ENCODE measurements at places on chromosomes 13 and 19. TPM values are rescaled to one million over a fixed set of nuclear protein-coding genes. Genes with fewer than 3 reads are reported as not detected.

- no peaks in the 10 kb centered on the region for H3K36me3 ChIP-seq
- peaks cover 9% of the 10 kb centered on the region for H3K4me1 ChIP-seq
- no peak for DNase-seq
- no peaks in the 10 kb centered on the region for H3K27me3 ChIP-seq
- no peak overlapping the region for H3K4me3 ChIP-seq
These were observed 11.7 kb downstream of the SLC27A1 start for GRCh38 chr19:17481986-17482385.

DNA sequence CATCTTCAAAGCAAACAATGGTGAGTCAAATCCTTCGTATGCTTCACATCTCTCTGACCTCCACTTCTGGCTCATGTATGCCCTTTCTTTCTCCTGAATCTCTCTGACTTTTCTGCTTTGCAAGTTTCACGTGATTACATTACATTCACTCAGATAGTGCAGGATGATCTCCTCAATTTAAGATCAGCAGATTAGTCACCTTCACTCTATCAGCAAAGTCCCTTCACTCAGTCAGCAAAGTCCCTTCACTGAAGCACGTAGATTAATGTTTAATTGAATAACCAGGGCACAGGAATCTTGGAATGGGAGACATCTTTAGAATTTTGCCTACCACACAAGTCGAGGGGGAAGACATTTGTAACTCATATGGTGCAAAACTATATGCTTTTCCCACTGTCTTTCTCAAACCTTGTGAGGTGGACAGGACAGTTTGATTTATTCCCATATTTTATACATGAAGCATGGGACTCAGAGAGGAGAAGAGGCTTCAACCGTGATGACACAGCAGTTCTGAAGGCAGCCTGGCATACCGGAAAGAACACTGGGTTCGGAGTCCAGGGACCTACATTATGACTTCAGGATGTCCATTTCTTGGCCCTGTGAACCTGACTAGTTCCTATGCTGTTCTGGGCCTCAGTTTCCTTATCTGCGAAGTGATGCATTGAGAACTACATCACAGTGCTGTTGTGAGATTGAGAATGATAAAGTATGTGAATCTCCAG, 23.3 kb downstream of the SIGLECL1 start:
- no peaks in the 10 kb centered on the region for H3K4me1 ChIP-seq
- no peak overlapping the region for H3K27ac ChIP-seq
- H3K36me3 ChIP-seq: no peaks in the 10 kb centered on the region
- H3K4me3 ChIP-seq: no peak overlapping the region
- DNase-seq: no peak

GRCh38 chr13:61508936-61509335, 93.3 kb upstream of the PCDH20 start:
- DNase-seq: no peak
- no peak overlapping the region for H3K27ac ChIP-seq
- no peaks in the 10 kb centered on the region for H3K27me3 ChIP-seq

- no peaks in the 10 kb centered on the region for H3K36me3 ChIP-seq
- H3K4me3 ChIP-seq: no peak overlapping the region
- no peaks in the 10 kb centered on the region for H3K27me3 ChIP-seq
- no peaks in the 10 kb centered on the region for H3K4me1 ChIP-seq
- no peak for DNase-seq
These were observed 87.5 kb downstream of the ZMYM2 start for GRCh38 chr13:20045950-20046548.

GRCh38 chr13:94673851-94674250, 38.5 kb downstream of the SOX21 start:
- H3K27me3 ChIP-seq: no peaks in the 10 kb centered on the region
- no peaks in the 10 kb centered on the region for H3K36me3 ChIP-seq
- no peak for DNase-seq
- H3K4me1 ChIP-seq: no peaks in the 10 kb centered on the region

GRCh38 chr13:71137101-71137500, 729.9 kb downstream of the DACH1 start:
- H3K4me1 ChIP-seq: no peaks in the 10 kb centered on the region
- no peaks in the 10 kb centered on the region for H3K27me3 ChIP-seq
- H3K27ac ChIP-seq: no peak overlapping the region
- H3K36me3 ChIP-seq: no peaks in the 10 kb centered on the region

GRCh38 chr13:62556978-62557377, 1141.3 kb upstream of the PCDH20 start:
- H3K27ac ChIP-seq: no peak overlapping the region
- no peaks in the 10 kb centered on the region for H3K4me1 ChIP-seq
- DNase-seq: no peak
- no peaks in the 10 kb centered on the region for H3K36me3 ChIP-seq
- H3K4me3 ChIP-seq: no peak overlapping the region
- no peaks in the 10 kb centered on the region for H3K27me3 ChIP-seq

GRCh38 chr13:42706286-42706685, 75.1 kb upstream of the FAM216B start:
- no peaks in the 10 kb centered on the region for H3K36me3 ChIP-seq
- no peak for DNase-seq
- no peak overlapping the region for H3K27ac ChIP-seq
- H3K27me3 ChIP-seq: no peaks in the 10 kb centered on the region
- no peak overlapping the region for H3K4me3 ChIP-seq

GRCh38 chr13:109781384-109782065, 4.9 kb downstream of the IRS2 start:
- no peaks in the 10 kb centered on the region for H3K27me3 ChIP-seq
- peak overlapping the region; percentile 53 for H3K27ac ChIP-seq
- H3K4me3 ChIP-seq: peak overlapping the region; percentile 63
- peaks cover 15% of the 10 kb centered on the region for H3K36me3 ChIP-seq
- DNase-seq: no peak

DNA sequence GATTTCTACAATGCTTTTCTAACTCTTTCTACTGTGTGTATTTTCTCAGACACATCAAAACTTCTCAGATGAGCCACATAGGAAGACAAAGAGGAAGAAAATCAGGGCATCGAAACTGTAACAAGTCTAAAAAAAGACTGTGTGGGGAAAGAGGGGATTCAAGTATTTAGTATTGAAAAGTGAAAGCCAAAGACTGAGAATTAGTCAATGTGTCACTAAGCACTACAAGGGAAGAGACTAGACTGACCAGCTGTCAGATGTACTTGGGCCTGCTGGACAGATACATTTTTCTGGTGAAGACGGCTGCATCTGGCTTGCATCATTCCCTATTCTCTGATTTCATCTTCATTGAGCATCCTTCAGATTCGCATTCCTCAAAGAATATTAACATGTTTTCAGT, 25.4 kb downstream of the COMMD6 start:
- no peaks in the 10 kb centered on the region for H3K36me3 ChIP-seq
- H3K27ac ChIP-seq: no peak overlapping the region
- H3K27me3 ChIP-seq: no peaks in the 10 kb centered on the region
- no peak overlapping the region for H3K4me3 ChIP-seq

DNA sequence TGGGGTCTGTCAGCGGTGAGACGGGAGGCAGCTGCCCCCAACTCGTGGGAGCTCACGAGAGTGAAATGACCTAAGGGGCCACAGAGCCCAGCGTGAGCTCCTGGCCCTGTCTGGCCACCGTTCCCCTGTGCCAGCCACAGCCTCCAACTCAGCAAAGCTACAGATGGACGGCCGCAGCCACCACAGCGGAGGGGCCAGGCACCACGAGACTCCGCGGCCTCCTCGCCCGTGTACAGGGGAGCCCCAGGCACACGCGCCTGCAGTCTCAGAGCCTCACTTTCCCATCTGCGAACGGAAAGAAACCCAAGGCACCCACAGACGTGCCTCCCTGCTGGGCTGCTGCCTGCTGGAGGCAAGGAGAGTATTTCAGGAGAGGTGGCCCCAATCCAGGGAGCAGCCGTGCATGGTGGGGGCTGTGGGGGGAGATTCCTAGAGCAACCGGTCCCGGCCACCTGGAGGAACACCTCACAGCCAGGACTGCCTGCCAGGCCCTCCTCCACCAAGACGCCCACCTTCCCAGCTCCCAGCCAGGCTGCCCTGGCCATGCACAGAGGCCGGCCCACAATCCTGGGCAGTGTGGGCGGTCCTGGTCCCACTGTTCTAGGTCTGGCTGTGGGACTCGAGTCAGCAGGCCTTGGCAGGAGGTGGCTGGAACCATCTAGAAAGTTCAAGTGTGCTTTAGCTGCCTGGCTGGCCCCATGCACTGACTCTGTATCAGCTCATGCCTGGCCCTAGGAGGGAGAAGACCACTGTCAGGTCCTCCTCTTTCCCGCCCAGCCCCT, 1.9 kb downstream of the MKNK2 start:
- H3K4me3 ChIP-seq: peak overlapping the region; percentile 91
- no peak for DNase-seq
- H3K27ac ChIP-seq: peak overlapping the region; percentile 100
- H3K4me1 ChIP-seq: peaks cover 63% of the 10 kb centered on the region
- no peaks in the 10 kb centered on the region for H3K36me3 ChIP-seq
- H3K27me3 ChIP-seq: no peaks in the 10 kb centered on the region

DNA sequence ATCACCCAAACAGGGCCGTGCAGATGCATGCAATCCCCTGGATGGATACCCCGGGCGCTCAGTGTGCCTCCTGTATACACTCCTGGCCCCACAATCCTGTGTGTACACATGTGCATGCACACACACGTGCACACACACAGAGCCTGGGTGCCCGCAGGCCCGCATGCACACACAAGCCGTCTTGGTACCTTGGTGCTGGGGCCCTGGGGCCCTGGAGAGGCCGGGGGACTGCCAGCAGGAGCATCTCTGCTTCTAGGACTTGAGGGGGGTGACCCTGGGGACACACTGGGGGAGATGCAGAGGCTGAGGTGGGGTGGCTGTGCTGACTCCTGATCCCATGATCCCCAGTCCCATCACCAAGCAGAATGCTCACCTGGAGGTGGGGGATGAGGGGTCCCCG, 15.6 kb upstream of the EPOR start:
- no peaks in the 10 kb centered on the region for H3K27me3 ChIP-seq
- no peaks in the 10 kb centered on the region for H3K4me1 ChIP-seq
- H3K36me3 ChIP-seq: no peaks in the 10 kb centered on the region
- no peak overlapping the region for H3K27ac ChIP-seq
- DNase-seq: no peak

DNA sequence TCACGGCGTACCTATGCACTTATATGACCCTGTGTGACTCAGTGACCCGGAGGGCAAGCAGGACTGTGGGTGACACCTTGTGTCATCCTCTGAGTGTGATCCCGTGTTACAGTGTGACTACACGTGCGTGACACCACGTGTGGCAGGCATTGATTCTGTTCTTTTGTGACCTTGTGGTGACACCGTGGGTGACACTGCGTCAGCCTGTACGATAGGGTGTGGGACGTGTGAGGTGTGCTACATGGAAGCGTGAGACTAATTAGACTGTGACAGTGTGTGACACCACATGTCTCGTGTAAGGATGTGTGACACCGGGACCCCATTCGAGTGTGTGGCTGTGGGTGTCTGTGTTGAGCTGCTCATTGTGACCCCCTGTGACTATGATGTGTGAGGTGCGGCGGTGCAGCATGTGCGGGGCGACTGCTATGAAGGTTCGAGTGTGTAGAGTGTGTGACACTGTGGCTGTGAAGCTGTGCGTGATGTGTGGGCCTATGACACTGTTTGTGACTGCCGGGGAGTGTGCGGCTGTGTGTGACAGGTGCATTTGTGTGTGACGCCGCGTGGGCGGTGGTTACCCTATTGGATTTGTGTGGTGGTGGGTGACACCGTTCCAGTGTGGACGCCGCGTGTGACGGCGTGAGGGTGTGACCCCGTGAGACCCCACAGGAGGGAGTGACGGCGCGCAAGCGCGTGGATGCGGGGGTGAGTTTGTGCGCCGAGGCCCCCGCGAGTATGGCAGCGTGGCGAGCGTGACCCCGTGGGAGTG, 399 bp upstream of the SPTBN4 start:
- H3K27me3 ChIP-seq: no peaks in the 10 kb centered on the region
- peak overlapping the region; percentile 97 for H3K27ac ChIP-seq
- peak overlapping the region; percentile 85 for H3K4me3 ChIP-seq
- peaks cover 22% of the 10 kb centered on the region for H3K4me1 ChIP-seq
- H3K36me3 ChIP-seq: no peaks in the 10 kb centered on the region
- DNase-seq: no peak

- H3K4me1 ChIP-seq: peaks cover 10% of the 10 kb centered on the region
- DNase-seq: no peak
- no peak overlapping the region for H3K4me3 ChIP-seq
- H3K27ac ChIP-seq: no peak overlapping the region
These were observed 5.3 kb upstream of the UQCR11 start for GRCh38 chr19:1610579-1610978.

- H3K4me3 ChIP-seq: no peak overlapping the region
- DNase-seq: peak; percentile 16
- no peaks in the 10 kb centered on the region for H3K36me3 ChIP-seq
- H3K27me3 ChIP-seq: no peaks in the 10 kb centered on the region
- peaks cover 10% of the 10 kb centered on the region for H3K4me1 ChIP-seq
These were observed 10.6 kb downstream of the FZR1 start for GRCh38 chr19:3516675-3517207.

- no peaks in the 10 kb centered on the region for H3K27me3 ChIP-seq
- H3K4me1 ChIP-seq: peaks cover 3% of the 10 kb centered on the region
- H3K4me3 ChIP-seq: peak within 1 kb of the TSS; percentile 73
- peak within 1 kb of the TSS; percentile 80 for H3K27ac ChIP-seq
- DNase-seq: peak; percentile 87
- H3K36me3 ChIP-seq: peaks cover 19% of the 10 kb centered on the region
These were observed at the start of gene ZNF221 for GRCh38 chr19:43950834-43951645. ZNF221 (plus strand) TSS chr19:43951228; CDS start chr19:43962727, 11,499 bp downstream.

DNA sequence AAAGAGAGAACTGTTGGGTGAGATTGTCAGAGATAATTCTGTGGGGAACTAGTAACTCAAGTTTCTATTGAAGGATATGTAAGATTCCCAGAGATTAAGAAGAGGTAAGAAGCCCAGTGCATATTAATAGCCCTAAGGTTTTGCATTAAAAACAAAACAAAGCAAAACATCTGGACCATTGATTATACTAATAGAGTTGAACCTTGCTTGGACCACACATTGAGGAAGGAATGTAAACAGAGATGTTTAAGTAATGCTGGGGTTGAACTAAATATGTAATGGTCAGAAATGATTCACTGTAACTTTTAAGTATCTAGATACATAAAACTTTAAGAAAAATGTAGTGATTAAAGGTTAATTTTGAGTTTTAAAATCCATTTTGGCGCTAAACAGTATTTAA, 1770.0 kb downstream of the PCDH9 start:
- H3K27ac ChIP-seq: no peak overlapping the region
- DNase-seq: no peak
- no peaks in the 10 kb centered on the region for H3K4me1 ChIP-seq
- H3K36me3 ChIP-seq: no peaks in the 10 kb centered on the region
- H3K27me3 ChIP-seq: no peaks in the 10 kb centered on the region

DNA sequence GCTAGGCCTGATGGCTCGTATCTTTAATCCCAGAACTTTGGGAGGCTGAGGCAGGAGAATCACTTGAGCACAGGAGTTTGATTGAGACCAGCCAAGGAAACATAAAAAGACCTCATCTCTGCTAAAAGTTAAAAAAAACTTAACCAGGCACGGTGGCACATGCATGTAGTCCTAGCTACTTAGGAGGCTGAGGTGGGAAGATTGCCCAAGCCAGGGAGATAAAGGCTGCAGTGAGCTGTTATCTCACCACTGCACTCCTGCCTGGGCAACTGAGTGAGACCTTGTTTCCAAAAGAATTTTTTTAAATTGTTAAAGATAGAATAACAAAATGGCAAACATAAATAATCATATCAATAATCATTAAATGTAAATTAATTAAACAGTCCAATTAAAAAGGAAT, 365.8 kb downstream of the MTUS2 start:
- no peaks in the 10 kb centered on the region for H3K36me3 ChIP-seq
- H3K27ac ChIP-seq: no peak overlapping the region
- no peaks in the 10 kb centered on the region for H3K4me1 ChIP-seq
- DNase-seq: no peak

Gene IGFLR1
- 2.5 TPM for total RNA-seq

Gene CAPN12
- 0.42 TPM for total RNA-seq

Gene CLDND2
- total RNA-seq: not detected

Gene C5AR1
- total RNA-seq: 3.7 TPM

Gene ATP4A
- total RNA-seq: not detected

Gene POSTN
- total RNA-seq: 10.5 TPM

Gene CEACAM7
- 5.7 TPM for total RNA-seq
